ENCODE measurements at places on chromosomes 11 and 22.

- DNase-seq, result no peak
Observed at GRCh38 chr11:27112946-27113345, 72.3 kb downstream of the BBOX1 start.

DNA sequence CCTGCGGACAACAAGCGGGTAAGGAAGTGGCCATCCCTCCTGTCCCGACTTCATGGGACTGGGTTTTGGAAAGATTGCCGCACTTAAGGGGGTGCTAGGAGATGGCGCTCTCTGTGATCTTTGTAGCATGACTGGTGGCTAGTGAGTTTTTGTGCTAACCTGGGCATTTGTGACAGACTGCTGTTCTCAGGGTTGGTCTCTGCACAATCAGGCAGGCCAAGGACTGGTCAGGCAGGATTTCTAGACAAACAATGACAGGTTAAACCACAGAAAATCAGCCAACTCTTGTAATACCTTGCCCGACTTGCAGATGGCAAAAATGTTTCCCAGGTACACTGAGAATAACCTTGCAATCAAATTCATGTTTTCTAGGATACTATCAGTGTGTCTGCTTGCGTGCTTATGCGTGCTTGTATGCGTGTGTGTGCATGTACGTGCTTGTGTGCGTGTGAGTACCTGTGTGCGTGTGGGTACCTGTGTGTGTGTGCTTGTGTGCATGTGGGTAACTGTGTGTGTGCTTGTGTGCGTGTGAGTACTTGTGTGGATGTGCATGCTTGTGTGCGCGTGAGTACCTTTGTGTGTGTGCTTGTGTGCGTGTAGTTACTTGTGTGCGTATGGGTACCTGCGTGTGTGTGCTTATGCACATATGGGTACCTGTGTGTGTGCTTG lies 25.6 kb upstream of the SORL1-AS1 start:
- no peak for DNase-seq

DNA sequence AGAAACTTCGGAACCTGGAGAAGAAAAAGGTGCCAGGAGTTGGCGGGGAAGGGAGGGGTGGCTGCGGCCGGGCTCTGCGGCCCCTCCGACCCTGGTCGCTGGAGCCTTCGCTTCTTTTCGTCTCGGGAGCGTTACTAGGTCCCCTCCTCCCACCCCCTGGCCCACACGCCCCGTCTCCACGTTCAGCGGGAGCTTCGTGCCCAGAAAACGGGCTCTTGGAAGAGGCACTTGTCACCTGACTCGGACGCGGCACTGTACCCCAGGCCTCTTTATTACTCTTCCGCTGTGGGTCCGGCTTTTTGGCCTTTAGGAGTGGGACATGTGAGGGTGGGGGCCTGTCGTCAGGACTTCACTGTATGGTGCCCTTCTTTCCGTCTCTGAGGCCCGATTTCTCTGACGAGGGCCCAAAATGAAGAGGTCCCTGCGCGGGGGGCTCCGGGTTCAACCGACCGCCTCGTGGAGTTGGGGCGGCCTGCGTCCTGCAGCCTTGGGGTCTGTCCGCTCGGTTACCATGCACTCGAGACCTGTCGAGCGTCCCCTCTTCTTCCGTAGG lies 1.2 kb downstream of the CAPRIN1 start:
- no peak for DNase-seq

- no peak for DNase-seq
Observed at GRCh38 chr11:76644591-76644990, 26.0 kb downstream of the LRRC32 start.

- DNase-seq, result no peak
Observed at GRCh38 chr22:37501610-37502341, 15.6 kb upstream of the MFNG start.

GRCh38 chr11:109193880-109194279 lies 228.1 kb upstream of the C11orf87 start:
- DNase-seq, result no peak

DNA sequence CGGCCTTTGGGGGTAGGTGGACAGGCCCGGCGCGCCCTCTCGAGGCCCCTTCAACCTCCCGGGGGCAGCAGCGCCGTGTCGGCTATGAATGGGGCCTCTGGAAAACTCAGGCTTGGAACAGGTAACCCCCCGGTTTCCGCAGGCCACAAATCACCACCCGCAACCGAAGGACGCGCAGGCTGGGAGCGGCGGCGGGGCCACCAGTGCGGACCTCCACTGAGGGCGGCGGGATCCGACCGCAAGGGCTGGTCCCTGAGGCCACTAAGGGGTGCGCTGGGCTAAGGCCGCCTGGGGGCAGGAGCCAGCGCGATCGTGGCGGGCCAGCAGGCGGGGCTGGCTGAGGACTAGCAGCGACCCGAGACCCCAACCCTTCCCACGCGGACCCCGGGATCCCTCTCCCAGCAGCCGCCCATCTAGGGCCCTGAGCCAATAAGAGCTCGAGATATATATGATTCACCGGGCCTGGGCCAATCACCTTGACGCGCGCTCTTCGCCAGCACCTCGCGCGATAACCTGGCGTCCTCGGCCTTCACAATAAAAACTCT lies 609 bp upstream of the ATF4 start:
- peak; percentile 96 for DNase-seq

DNA sequence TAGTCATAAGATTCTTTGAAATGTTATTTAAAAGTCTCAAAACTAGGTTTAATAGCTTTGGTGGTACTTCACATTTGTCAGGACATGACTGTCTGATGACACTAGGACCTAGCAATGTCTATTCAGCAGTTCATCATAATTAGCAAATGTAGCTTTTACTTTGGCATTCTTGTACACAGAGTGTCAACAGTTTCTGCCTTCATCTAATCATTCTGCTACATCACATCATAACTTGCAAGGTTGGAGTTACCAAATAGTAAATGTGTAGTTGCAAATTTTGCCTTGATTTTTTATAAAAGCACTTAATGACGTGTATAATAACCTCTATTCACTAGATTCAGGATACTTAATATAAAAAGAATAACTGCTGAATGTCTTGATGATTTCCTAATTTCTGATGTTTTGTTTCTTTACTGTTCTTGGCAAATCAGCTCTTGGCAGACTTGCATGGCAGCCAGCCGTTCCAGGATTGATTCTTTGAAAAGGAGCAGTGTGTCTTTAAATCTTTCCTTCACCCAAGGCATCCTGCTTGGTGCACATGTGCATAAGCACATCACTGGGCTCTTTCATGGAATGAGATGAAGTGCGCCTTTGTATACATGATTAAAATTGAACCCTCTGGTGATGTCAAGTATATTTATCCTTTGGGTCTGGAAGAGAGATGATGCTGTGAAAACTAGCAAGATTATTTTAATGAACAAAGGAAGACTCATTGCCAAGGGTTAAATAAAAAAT lies 12.2 kb downstream of the FBXO7 start:
- no peak for DNase-seq

DNA sequence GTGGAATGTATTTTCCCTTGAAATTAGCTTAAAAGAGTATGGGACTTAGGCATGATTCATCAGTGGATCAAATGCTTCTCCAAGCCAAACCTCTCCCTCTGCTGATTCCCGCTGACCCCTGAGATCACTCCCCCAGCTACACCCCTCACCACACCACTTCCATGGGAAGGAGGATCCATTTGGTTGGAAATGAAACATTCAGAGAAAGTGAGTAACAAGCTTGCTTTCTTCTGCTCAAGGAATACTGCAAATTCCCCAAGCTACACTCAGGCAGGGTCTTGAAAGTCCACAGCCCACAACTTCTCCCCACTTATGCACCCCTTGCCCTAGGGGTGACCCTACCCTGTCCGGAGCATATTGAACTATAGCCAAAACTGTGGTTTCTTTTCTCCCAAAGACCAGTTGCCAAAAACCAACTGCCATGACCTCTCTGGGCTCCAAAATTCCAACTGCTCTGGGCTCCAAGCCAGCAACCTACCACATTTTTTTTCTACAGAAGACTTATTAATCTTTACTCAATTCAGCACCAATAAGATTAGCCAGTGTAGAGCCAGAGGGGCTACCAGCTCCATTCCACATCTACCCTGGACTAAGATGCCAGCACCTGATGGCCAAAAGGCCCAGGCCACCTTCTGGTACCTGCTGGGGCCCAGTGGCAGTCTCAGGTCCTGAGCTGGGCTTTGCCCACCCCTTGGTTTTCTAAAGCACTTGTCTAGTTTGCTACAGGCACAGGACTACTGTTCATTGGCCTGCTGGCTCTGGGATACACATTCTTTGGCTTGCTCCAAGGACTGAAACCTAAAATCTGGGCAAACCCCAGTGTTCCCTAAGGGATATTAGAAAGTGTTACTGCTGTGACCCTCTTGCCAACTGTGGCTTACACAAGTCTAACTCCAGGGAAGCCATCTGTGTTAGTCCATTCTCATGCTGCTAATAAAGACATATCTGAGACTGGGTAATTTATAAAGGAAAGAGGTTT lies 101.1 kb downstream of the MICAL3 start:
- DNase-seq, result no peak

- no peak for DNase-seq
Observed at GRCh38 chr22:50039669-50040443, 18.2 kb downstream of the TTLL8 start.

- no peak for DNase-seq
Observed at GRCh38 chr11:36153551-36153950, 135.7 kb downstream of the COMMD9 start.

GRCh38 chr11:21631991-21632390 lies 560.9 kb upstream of the ANO5 start:
- DNase-seq, result no peak

DNA sequence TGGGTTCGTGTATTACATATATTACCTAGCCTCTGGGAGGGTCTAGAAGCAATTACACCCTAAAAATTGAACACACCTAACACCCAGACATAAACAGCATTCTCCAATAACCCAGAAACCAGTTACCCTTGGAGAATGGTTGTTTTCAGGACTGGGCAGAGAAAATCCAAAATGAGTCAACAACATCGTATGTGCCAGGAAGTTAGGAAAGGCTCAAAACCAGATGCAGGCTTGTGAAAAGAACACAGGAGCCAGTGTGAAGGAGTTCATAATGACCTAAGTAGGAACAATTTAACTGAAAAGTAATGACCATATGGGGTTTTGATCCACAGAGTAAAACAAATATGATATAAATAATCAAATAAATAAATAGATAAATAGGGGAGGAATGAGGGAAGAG lies 5.1 kb upstream of the CLPB start:
- peak; percentile 43 for DNase-seq

- DNase-seq, result no peak
Observed at GRCh38 chr11:211741-212140, 4.2 kb downstream of the RIC8A start.

- DNase-seq, result no peak
Observed at GRCh38 chr11:119338965-119339588, 1.6 kb downstream of the C1QTNF5 start.

DNA sequence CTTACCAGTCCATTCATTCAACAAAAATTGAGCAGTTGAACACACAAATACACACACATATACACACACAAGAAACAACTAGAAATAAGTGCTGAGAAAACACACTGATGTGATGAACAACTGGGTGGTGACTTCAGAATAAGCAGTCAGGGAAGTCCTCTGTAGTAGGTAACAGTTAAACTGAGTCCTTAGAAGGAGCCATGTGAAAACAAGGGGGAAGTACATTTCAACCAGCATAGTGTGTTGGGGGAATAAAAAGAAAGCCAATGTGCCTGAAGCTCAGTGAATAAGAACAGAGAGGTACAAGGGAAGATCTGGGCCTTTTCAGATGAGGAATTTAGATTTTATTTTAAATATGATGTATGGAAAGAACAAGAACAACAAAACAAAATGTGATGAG lies 6.8 kb upstream of the TMEM123 start:
- DNase-seq, result no peak

GRCh38 chr22:40310768-40311120 lies 35.6 kb upstream of the ADSL start:
- no peak for DNase-seq

DNA sequence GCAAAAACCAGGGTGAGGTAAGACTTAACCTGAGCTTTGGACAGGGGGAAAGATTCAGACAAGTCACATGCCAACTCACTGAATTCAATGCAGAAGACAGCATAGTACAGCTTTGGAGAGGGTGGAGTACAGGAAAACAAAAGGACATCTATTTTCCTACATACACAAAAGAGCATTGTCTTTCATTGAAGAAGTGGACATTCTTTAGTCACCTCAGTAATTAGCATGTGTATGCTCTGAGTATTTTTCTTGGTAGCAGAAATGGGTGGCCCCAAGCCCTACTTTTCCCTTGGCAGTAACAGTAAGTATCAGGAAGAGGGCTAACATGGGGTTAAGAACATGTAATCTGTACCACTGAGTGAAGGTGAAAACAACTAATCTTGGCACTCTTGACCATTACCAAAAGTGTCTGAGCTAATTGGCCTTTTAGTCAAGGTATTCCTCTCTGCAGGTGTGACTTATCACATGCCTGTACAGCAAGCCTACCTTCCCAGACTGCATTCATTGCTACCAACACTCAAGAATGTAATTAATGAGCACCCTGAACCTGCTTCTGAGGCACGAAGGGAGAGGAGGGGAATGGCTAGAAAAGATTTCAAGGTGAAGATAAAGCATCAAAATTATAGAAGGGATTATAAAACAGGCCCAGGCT lies 33.9 kb downstream of the SYTL2 start:
- no peak for DNase-seq

DNA sequence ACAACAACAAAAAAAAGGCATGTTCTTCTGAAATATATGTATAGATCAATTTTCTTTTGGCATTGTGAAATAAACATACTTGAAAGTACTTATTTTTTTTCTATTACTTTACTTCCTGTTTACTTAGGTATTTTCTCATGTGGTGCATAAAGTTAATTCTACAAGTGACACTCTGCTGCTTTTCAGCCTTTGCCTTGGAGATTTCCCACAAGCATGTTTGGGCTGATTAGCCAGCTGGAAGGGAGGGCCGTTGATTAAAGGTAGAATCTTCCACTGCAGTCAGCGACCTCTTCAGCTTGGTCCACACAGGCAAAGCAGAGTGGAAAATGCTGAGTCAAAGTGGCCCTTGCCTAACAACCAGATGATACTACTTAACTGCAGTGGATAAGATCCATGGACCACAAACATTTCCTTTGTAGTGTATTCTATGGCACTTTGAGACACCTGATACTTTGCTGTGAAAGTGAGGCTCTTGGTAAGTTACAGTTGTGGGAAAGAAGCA lies 176.0 kb downstream of the ARHGAP42 start:
- peak; percentile 44 for DNase-seq

GRCh38 chr11:9386901-9387300 lies 2.4 kb downstream of the IPO7 start:
- no peak for DNase-seq

Data from GF-D8 (cell line).